ENCODE measurements at places on chromosomes 16 and 17.

DNA sequence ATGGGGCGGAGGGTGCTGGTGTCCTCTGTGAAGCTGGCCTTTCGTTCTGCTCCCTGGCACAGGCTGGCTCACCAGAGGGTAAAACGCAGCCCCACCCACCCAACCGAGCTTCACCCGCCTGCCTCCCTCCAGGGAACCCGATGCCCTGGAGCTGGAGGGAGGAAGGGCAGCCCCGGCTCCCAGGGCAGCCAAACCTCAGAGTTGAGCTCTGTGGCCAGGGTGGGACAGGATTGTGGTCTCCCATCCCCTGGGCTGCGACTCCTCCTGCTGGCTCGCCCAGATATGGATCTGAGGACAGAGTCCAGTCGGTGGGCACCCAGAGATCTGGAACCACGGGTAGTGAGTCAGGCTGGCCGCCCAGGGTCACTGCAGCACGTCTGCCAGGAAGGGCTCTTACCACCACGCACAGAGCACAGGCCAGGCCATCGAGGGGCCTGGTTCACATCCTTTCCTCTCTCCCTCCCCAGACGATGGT is 42.6 kb upstream of the CHMP6 start:
- DNase-seq = no peak

GRCh38 chr17:8793649-8794048 is 5.5 kb downstream of the MFSD6L start:
- no peak for DNase-seq

- no peak for DNase-seq
These were observed 18.0 kb upstream of the ZNF629 start for GRCh38 chr16:30805056-30805369.

DNA sequence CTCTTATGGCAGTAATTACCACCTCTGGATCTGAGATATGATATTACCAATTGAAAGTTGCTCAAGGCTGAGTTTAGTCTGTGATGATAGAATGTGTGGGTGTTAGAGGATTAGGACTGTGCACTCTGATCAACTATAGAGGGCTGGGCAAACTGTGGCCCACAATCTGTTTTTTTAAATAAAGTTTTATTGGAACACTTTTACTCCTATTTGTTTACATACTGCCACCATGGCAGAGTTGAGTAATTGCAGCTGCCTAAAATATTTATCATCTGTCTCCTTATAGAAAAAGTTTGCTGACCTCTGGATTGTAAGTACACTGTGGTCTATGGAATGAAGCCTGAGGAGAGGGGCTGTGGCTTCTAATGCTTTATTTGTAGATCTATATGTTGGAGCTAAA is 71.5 kb upstream of the N4BP1 start:
- no peak for DNase-seq

- no peak for DNase-seq
These were observed 5.2 kb upstream of the PLLP start for GRCh38 chr16:57289391-57290257.

- no peak for DNase-seq
These were observed 17.0 kb upstream of the ABCA8 start for GRCh38 chr17:68972119-68972704.

GRCh38 chr16:28166394-28167208 is 45.2 kb downstream of the XPO6 start:
- DNase-seq = no peak

DNA sequence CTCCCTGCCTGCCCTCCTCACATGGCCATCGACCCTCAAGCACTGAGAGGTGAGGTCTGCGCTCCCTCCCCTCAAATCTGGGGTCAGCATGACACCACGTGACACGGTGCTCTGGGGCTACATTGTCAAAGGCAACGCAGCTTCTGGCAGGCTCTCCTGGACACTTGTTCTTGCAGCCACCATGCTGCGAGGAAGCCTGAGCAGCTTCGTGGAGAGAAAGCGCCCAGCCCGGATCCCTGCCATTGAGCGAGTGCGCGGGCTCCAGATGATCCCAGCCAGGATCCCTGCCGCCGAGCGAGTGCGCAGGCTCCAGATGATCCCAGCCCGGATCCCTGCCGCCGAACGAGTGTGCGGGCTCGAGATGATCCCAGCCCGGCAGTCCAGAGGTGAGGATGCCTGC is 70.9 kb upstream of the METRNL start:
- no peak for DNase-seq

- DNase-seq = no peak
These were observed 176.6 kb downstream of the RBFOX3 start for GRCh38 chr17:79434215-79434614.

DNA sequence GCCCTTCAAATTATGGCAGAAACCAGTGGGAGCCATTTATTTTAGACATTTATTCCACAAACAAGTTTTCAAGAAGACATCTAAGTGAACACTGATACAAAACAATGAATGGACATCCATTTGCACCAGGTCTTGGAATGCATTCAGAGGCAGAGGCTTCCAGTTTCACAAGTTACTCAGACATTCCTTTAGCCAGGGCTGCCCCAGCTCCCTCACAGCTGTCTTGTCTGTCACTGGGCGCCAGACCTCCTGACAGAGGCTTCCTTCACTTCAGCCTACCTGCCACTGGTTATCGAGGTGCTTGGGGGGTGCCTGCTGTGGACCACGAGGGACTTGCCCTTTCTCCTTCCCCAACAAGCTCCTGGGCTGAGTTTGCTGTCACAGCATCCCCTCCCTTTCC is 19.2 kb downstream of the AQP8 start:
- no peak for DNase-seq

DNA sequence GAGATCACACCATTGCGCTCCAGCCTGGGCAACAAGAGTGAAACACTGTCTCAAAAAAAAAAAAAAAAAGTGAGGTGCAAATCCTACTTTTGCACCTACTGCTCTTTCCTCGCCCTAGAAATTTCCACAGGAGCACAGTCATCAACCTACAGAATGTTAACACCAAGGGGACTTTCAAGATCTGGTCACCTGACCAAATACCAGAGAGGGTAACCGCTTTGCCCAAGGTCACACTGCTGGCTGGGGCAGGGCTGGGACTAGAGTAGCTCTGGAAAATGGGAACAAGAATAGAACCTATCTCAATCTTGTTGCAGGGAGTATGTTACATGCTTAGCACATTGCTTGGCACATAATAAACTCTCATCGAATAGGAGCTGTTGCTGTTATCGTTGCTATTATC is 6.3 kb upstream of the MLLT6 start:
- DNase-seq = no peak

GRCh38 chr16:425740-426114 is 278 bp downstream of the RAB11FIP3 start:
- no peak for DNase-seq

DNA sequence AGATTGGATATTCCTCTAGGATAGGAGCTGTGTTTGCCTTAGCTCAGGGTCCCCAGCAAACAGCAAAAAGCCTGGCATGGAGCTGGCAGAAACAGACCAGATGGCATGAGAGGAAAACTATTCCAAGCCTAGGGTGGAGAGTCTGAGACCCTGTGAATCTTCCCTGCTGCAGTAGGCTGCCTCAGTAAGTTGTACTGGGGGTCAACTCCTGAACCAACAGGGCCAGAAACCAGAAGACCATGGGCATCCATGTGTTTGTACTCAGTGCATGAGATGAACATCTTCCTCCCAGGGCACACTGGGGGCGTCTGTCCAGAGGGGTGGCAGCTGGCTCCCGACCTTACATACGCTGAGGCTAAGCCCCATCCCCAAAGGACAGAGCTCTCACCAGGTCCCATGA is 214.4 kb downstream of the C16orf78 start:
- DNase-seq = no peak

DNA sequence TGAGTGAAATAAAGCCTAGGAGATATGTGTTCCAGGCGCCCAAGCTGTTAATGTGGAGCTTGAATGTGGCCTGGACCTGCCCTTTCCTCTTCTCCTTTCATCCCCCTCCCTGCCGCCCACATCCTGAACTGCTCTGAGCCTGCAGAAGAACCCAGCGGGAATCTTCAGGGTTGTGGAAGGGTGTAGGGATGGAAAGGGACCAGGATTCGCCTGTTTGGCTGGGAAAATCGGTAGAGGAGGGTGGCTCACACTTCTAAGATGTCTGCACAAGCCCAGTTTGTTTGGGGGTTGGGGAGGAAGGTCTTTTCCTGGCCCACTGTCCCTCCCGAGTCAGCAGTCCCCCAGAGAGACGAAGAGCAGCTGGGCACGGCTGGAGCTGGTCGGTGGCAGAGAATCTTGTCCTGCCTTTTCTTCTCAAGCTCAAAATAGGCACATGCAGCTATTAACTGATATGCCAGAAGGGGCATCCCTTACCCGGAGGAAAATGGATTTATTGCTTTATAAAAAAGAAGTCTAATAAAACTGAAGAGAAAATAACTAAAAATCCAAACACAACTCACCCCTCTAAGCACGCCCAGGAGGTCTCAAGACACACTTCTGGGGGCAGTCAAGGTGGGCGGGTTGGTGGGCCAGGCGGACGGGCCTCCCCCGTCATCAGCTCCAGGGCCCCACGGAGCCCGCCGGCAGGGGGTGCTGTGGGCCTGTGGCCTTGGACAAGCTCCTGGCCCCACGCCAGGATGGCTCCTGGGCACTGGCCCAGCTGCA is 11.5 kb upstream of the PITPNA start:
- no peak for DNase-seq

GRCh38 chr17:43958748-43959352 is 5.1 kb upstream of the PYY start:
- no peak for DNase-seq

DNA sequence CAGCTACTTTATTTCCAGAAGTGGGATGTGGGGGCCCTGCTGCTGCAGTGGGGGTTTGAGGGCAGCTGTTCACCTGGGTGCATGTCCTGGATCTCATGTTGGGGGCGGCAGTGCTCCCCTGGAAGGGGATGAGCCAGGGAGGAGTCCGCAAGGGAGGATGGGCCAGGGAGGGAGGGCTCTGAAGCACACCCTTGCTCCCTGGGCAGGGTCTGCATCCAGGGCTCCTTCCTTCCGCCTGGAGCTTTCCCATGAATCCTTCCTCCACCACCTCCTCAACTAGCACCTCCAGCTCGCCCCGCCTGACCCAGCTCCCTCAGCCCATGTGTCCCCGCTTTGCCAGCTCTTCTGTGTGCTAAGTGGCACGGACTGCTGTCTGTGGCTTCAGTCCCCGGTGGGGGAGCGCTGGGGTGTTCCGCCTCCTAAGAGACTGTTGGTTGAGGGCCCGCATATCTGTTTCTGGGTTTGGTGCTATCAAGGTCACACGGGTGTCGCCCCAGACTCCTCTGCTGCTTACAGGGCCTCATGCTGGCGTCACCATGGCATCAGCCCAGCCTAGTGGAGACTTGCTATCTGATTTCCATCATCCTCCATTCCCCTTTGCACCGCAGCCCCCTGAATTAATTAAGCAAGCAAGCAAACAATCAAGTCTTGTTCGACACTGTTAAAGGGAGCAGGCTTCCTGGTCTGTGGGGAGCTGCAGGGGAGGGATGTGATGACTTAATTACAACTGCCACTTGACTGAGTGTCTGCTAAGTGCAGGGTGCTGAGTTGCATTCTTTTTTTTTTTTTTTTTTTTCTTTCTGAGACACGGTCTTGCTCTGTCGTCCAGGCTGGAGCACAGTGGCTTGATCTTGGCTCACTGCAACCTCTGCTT is 71.8 kb downstream of the PRKCA start:
- peak; percentile 17 for DNase-seq

DNA sequence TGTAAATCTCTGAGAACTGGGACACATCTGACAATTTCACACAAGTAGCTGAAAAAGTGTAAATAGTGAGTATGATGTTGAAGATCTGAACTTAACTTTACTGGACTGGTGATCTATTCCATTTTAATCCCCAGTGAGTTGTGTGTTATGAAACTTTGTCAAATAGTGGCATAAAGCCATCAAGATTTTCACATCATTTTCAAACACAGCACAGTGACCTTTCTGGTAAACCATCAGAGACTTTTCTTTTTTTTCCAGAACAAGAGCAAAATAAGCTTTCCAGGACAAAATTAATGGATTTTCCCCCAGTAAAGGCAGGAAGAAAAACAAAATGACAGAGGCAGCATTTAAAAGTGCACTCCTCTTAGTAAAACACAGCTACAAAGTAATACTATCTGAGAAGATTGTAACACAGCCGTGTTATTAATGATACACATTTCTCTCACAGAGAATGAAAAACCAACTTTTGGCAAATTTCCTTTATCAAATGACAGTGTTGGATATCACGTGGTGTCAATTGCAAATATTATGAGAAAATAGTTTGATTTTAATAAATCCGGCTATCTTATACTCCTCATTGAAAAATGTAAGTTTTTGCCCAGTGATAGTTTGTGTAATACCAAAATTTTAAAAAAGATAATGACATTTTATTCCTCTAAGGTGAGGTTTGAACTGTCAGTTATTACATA is 16.8 kb upstream of the COL1A1 start:
- DNase-seq = no peak

DNA sequence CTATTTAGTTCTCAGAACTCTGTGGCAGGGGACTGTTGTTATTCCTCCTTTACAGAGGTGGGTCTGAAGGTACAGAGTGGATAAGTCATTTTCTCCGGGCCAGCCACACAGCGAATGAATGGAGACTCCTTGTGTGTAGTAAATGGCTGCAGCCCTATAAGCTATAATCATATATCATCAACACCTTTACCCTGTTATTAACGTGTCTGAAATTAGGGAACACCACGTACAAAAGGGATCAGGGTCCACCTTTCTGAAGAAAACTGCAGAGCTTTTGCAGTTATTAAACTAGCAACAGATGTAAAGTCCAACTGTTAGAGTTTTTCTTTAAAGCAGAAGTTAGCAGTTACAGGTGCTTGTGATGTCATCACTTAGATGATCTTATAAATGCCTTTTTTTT is 696.7 kb downstream of the MAF start:
- no peak for DNase-seq

GRCh38 chr17:46020023-46020761 is 21.1 kb downstream of the STH start:
- DNase-seq = peak; percentile 44

DNA sequence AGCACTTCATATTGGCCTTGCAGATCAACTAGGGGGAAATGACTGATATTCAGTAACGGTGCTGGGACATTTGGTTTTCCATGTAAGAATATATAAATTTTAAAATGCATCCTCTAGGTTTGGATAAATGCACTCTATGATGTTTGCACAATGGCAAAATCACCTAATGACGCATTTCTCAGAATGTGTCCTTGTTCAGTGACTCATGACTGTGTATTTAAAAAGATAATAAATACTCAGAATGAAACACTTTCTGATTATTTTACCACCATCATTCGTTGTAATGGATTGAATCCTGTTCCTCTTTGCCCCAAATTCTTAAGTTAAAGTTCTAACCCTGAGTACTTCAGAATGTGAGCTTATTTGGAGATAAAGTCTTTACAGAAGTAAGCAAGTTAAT is 17.2 kb upstream of the ADGRG1 start:
- DNase-seq = no peak

DNA sequence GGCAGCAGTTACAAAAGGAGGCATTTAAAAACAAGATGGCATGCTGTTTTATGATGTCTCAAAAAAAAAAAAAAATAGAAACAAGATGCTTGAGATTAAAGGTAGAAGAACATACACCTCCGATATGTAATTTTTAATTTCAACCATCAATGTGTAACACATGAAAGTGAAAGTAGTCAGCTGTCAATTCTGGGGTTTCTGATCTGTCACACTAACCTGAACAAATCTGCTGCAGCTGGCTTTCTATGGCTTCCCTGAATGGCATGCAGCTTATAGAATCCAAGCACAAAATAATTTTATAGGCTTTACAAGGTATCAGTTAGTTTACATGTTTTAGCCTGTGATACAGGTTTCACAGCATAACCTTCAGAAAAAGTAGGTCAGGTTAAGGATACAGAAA is 13.5 kb downstream of the GLYR1 start:
- no peak for DNase-seq
